ENCODE measurements at places on chromosomes 2 and 18.

- DNase-seq: peak; percentile 56
These were observed 499 bp downstream of the COBLL1 start for GRCh38 chr2:164840930-164841718.

DNA sequence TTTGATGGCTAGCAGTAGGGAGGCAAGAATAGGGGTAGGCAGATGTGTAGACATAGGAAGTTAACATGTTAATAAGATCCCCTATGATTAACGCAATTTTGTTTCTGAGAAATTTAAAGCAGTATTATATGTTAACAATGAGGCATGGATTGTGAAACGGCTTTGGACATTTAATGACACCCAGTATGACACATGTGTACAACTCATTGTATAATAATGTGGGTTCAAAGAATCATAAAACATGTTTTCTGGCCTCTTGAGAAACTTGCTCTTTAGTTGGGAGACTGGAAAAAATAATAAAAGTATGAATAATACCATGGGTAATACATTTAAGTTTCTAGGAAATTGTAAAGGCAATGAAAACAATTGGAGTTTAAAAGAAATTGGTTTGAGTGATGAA lies 332.1 kb upstream of the CDH20 start:
- DNase-seq: no peak

DNA sequence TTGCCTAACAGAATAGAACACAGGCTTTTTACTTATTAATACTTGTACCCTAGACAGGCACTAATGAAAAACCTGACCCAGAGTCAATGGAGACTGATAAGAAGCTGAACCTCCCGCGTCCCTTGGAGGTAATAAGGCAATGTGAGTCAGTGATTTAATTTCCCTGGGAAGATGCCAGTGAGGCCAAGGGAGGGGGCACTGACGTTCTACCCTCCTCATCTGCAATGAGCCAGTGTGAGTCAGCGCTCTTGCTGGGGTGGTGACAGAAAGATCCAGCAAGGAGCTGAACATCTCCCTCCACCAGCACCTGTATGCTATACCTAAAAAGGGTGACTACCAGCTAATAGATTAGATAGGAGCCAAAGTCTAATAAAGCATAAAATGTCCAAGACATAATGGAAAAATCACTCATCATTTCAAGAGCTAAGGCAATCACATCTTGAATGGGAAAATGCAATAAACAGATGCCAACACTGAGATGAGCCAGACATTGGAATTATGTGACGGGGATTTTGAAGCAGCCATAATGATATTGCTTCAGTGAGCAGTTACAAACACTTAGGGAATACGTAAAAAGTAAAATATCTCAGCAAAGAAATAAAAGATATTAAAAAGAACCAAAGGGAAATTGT lies 116.9 kb downstream of the TPGS2 start:
- no peak for DNase-seq

DNA sequence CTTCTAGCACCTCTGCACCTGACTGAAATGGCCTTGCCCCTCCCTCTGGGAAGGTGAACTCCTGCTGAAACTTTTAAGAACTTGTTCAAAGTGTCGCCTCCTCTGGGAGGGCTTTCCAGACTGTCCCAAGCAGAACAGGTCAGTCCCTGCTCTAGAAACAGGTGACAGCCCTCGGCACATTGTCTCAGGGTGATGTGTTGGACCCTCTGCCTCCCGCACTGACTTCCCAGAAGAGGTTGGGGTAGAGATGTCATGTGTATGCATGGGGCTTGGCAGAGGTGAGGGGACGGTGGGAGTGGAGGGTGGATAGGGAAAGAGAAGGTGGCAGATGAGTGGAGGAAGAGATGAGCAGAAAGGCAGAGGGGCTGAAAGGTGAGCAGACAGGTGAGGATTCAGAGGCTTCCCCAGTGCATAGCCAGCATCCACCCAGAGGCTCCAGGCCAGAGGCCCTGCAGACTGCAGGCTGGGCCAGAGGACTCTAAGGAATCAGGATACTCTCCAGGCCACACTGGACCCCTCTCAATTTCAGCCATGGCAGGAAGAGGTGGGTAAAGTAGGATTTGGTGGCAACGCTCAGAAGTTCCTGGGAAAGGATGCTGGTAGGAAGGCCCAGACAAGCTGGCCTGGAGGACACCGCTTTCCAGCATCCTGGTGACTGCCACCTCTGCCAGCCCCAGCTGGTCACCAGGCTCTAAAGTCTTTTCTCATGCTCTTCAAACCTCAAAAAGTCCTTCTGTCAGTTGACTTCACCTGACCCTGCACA lies 24.8 kb upstream of the TNS1 start:
- DNase-seq: no peak

DNA sequence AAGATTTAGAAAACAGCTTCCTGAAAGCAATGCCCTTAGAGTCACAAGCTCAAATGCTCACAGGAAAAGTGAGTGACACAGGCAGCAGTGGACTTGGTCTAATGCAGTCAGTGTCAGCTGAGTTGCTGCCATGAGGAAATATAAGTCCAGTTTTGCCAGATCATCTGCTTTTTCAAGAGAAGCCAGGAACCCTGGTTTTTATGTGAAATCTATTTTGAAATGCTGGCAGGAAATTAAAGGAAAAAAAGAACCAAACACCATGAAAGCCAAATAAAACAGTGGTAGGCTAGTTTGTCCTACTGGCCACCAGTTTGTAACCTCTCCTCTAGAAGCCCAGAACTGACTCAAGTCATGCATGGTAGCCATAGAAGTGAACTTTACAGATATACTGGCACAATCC lies 109.2 kb downstream of the THADA start:
- DNase-seq: no peak

DNA sequence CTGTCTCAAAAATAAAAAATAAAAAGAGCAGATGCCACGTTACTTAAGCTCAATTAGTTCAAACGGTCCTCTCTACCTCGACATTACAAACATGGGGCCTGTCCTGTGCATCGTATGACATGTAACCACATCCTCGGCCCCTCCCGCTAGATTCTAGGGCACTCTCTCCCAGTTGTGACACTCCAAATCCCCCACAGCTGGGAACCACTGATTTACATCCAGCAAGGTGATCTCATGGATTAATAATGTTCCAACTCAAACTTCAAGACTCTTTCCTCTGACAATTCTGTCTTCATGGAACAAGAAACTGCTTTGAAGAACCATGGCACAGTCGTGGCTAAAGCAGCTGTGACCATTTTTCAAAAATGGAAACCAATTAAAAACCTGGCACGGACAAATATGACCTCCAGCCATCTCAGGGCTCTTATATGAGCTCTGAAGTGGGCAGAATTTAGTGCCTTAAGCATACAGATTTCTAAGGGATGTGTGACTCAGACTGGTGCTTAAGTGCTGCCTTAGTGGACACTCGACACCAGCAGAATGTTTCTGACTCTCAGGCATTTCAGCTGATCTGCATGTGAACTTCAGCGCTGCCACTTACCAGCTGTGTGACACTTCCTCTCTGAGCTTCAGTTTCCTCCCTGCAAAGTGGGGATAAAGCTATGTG lies 31.7 kb upstream of the ASAP2 start:
- DNase-seq: no peak

- DNase-seq: no peak
These were observed 50.4 kb downstream of the MRO start for GRCh38 chr18:50769463-50769862.

GRCh38 chr18:76643199-76643598 lies 148.2 kb upstream of the ZNF516 start:
- DNase-seq: no peak

DNA sequence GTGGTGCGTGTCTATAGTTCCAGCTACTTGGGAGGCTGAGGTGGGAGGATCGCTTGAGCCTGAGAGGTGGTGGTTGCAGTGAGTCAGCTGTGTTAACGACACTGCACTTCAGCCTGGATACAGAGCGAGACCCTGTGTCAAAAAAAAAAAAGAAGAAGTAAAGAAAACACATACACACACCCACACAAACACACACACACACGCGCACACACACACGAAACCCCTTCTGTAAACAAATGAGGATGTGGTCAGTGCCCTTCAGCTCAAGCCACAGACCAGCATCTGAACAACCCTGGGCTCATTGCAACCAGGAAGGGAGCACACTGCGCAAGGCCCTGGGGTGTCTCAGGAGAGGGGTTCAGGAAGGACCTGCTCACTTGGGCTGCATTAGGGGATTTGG lies 47.9 kb upstream of the KCNF1 start:
- peak; percentile 57 for DNase-seq

- DNase-seq: no peak
These were observed 82.2 kb downstream of the MYO3B start for GRCh38 chr2:170260188-170260587.

DNA sequence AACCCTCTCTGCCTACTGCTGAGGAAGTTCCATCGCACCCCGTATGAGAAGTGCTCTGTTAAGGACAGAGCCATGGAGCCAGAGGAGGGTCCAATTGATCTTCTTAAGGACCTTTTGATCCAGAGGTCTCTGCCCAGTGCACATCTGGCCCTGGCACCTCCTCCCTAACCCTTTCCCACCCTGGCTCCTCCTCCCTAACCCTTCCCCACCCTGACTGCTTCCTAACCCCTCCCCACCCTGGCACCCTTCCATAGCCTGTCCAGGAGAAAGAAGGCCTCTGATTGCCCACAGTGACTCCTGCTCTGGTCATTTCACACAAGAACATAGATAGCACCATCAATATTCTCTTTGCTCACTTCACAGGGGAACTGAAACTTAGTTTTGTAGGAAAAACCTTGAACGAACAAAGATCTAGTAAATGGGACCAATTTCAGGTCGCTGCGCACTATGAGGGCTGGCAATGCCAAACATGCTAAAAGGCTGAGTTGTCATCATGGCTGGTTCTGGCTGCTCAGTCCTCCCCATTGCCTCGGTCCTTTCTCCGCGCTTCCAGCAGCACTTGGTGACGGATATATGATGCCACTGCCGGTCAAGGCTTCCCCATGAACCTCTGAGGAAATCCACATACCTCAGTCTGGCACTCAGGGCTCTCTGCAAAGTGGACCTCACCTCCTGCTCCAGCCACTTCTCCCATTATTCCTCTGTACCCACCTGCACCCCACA lies 49.2 kb downstream of the PKDCC start:
- DNase-seq: peak; percentile 54

DNA sequence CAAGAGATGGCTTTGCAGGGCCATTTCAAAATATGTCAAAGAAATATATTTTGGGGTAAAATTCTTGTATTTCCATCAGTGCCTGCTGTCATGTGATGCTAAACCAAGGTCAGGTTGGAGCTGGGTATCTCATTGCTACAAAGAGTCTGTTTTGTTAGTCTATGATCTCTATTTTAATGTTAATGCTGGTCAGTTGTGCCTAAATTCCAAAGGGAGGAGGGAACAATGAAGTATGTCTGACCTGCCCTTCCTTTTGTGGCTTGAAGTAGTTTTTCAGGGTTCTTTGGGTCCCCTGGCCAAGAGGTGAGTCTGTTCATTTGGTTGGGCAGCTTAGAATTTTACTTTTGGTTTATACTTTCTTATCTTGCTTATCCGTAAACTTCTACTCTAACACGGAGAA lies 61.6 kb upstream of the DYNAP start:
- no peak for DNase-seq

- DNase-seq: no peak
These were observed 626.7 kb downstream of the IRS1 start for GRCh38 chr2:226172939-226173338.

GRCh38 chr2:103008586-103008985 lies 246.8 kb downstream of the TMEM182 start:
- no peak for DNase-seq

GRCh38 chr18:57146956-57147636 lies at the start of gene BOD1L2:
TSS of gene BOD1L2 (plus strand) at chr18:57147087. CDS start at chr18:57147313, 226 bp downstream.
- DNase-seq: no peak

DNA sequence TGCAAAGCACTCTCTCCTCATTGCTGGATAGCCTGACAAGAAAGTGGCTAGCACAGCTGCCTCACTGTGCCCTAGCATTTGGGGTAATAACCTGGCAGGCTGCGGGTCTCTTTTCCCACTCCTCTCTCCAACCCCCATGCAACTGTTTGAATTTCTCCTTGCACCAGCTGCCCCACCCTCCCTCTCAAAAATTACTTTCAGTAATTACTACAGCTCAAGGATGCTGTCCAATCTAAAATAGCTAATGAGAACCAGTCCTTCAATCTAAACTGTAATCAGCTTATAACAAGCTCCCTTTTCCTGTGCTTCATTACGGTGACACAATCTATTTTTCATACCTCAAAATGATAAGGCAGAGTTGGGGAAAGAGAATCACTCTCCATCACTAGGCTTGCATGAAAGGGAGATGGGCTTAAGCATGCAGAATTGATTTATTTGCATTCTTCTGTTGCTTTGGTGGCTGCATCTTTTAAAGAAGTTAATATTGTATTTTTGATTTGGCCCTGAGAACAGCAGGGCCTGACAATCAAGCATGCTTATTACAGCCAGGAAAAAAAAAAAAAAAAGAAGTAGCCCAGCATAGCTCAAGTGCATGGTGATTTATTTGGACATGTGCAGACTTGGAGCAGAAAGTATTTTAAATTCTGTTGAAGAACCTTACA lies 881.8 kb downstream of the SLC4A3 start:
- no peak for DNase-seq

DNA sequence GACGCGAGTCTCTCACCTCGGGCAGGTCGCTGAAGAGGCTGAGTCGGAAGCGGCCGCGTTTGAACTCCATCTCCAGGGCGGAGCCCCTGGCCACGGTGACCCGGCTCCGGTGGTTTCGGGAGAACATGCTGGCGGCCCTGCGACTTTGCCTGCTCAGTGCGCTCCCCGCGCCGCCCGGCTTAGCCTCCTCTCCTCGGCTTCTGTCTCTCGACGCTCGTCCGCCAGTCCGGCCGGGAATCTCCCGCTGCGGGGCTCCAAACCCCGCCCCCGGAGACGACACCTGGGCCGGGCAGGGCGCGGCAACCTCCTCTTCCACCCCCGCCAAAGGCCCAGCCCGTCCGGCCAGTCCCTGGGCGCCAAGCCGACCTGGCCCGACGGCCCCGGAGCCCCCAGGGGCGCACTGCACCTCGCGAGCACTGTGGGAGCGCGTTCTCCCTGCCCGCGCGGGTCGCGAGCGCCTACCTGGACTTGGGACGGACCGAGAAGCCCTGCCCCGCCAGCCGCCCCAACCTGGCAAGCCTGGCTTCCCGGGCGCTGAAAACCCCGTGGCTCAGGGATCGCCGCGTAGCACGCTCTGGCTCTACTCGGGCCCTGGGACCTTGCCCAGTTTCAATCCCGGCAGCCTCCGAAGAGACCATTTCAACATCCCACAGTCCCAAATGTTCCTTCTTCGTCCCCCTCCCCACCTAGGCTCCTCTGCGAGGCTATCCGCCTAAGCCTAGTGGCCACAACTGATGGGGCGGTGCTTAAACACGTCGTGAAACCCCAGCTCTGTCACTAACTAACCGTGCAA lies at the start of gene RTKN:
Gene RTKN (minus strand): TSS at position 248 of the 793 bp plus-strand sequence. CDS start 121 bp downstream, at position 127.
- peak; percentile 68 for DNase-seq

DNA sequence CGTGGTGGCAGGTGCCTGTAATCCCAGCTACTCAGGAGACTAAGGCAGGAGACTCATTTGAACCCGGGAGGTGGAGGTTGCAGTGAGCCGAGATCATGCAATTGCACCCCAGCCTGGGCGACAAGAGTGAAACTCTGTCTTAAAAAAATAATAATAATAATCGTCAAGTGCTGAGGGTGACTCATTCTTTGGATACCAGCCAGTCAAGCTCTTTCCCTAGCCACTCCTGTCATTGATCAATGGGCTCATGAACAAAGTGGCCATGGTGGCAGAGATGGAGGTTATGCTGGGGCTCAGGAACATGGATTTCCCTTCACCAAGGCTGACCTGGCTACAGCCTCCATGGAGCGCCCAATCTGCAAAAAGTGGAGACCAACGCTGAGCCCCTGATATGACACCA lies 94.5 kb upstream of the HAAO start:
- no peak for DNase-seq

GRCh38 chr18:11035814-11036495 lies 113.4 kb downstream of the PIEZO2 start:
- DNase-seq: no peak

Data from GM13976 (cell line).